ENCODE measurements at places on chromosomes 11 and 22. TPM values are rescaled to one million over a fixed set of nuclear protein-coding genes. Genes with fewer than 3 reads are reported as not detected.

Gene P4HA3
- 21.9 TPM for total RNA-seq

Gene BBOX1
- total RNA-seq, result not detected

Gene SLC22A25
- total RNA-seq, result not detected

Gene KRTAP5-1
- total RNA-seq, result not detected

Gene DGAT2
- total RNA-seq, result 1.3 TPM

Gene LMNTD2
- total RNA-seq, result 0.11 TPM

Gene FOLR2
- not detected for total RNA-seq

Gene FERMT3
- total RNA-seq, result 3.2 TPM

Gene GAL3ST1
- total RNA-seq, result 0.11 TPM

Gene IL17REL
- total RNA-seq, result not detected

Gene SLCO2B1
- total RNA-seq, result 1.2 TPM

Gene CCDC34
- 4.7 TPM for total RNA-seq

Gene CARD16
- 5.2 TPM for total RNA-seq

Gene FAM168A
- 21.6 TPM for total RNA-seq

Measured in uterine smooth muscle cell (primary cell).